Natural killer cell treated with Interleukin-12 subunit alpha and Interleukin-12 subunit beta and Interleukin-15 and Interleukin-18, amount 100 ng/mL, for 72 hours (primary cell): ENCODE measurements at places on chromosomes 2 and 18. TPM values are rescaled to one million over a fixed set of nuclear protein-coding genes. Genes with fewer than 3 reads are reported as not detected.

DNA sequence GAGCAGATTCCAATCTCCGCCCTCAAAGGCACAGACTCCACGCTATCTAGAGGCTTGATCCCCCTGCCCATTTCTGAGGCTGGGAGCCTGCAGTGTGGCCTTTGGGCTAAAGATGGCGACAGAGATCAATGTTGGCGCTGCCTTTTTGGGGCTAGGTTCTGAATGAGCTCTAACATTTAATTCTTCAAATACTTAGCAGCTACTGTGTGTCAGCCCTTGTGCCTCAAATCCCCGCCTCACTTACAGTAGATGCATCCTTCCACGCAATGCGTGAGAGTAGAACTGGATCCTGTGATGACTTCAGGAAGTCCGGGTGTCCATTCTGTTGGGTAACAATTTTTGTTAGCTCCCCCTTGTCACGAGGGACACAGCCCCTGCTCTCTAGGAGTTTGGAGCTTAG, 12.4 kb downstream of the IL1F10 start:
- H3K27ac ChIP-seq, result no peak overlapping the region
- H3K36me3 ChIP-seq, result no peaks in the 10 kb centered on the region
- peaks cover 19% of the 10 kb centered on the region for H3K27me3 ChIP-seq

SLC14A1 gene
- total RNA-seq, result 1.6 TPM

DNA sequence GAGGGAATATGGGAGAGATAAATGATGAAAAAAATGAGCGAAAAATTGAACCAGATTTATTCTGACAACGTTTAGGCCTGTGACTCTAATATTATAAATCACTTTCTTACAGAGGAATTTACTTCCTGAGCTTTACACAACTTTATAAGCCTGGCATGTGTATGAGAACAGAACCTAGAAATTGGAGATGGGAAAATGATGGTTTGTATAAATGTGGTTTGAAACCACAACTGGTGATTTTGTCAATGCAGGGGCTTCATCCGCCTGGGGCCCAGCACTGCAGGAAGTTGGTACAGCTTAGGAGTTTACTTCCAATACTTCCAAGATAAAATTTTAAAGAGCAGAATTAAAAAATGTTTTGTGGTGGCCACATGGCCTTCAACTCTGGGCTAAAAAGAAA, 82.3 kb downstream of the VAPA start:
- peaks cover 26% of the 10 kb centered on the region for H3K36me3 ChIP-seq
- no peak overlapping the region for H3K27ac ChIP-seq
- H3K4me3 ChIP-seq, result no peak overlapping the region
- no peak for DNase-seq
- H3K27me3 ChIP-seq, result peaks cover 14% of the 10 kb centered on the region

DNA sequence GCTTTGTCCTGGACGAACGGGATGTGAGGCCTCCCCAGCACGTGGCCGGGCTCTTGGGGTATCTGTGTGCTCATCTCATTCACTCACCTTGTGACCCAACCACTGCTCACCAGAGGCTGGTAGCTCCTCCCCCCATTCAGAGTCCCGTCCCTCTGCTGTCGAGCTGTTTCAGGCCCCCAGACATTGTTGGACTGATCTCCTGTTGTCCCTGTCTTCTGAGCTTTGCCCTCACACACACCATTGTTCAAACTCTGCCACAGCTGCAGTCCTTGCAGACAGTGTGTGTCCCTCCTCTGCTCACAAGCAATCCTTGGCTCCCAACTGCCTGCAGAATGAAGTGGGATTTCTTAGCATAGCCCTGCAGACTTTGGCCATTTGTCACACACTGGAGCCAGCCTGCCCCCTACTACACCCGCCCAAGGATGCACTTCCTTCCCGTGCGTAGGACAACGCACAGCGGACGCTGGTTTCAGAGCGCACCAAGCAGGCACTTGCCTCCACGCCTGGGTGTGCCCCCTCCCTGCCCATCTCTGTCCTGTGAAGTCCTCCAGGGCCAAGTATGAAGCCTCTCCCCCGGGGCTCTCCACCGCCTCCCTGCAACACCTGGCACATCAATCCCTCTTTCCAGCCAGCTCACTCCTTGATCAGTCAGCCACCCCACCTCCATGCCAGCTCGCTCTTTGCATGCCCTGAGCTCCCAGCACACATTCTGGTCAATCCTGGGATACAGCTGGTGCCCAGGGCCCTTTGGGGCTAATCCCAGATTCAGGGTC, 16.5 kb upstream of the PRLH start:
- H3K4me3 ChIP-seq, result no peak overlapping the region
- no peaks in the 10 kb centered on the region for H3K36me3 ChIP-seq
- H3K4me1 ChIP-seq, result no peaks in the 10 kb centered on the region
- peaks cover 2% of the 10 kb centered on the region for H3K27me3 ChIP-seq
- DNase-seq, result no peak

ZSWIM2 gene
- total RNA-seq, result not detected

GRCh38 chr2:128270672-128271596, 47.7 kb downstream of the HS6ST1 start:
- no peak overlapping the region for H3K27ac ChIP-seq
- H3K27me3 ChIP-seq, result no peaks in the 10 kb centered on the region
- H3K36me3 ChIP-seq, result peaks cover 6% of the 10 kb centered on the region
- H3K4me1 ChIP-seq, result peaks cover 25% of the 10 kb centered on the region
- H3K4me3 ChIP-seq, result no peak overlapping the region

GRCh38 chr2:830419-831224, 120.0 kb upstream of the SNTG2 start:
- peaks cover 19% of the 10 kb centered on the region for H3K27me3 ChIP-seq
- H3K36me3 ChIP-seq, result no peaks in the 10 kb centered on the region
- H3K4me3 ChIP-seq, result no peak overlapping the region
- H3K4me1 ChIP-seq, result peaks cover 9% of the 10 kb centered on the region
- DNase-seq, result no peak

DOK6 gene
- total RNA-seq, result not detected

SNRPD1 gene
- 91.2 TPM for total RNA-seq
